IPS DF 6.9 (cell line): ENCODE measurements at places on chromosomes 6 and 20.

- DNase-seq: no peak
Observed at GRCh38 chr20:43842126-43843020, 72.3 kb upstream of the TOX2 start.

DNA sequence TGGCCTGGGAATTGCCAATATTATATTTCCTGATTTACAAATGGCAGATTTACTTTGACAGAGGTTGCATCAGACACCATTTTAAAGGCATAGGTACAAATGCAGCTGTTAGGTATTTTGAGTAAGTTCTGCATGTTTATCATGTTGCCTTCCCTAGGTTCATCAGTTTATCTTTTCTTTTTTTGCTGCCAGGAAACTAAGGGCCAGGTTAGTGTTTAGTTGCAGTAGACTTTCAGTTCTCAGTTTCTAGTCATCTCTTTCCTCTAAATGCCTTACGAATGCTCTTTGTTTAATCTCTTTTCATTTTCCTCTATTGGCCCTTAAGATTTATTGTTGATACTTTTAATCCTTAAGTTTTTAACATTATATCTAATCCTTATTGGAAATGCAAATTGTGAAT lies 129.9 kb downstream of the SMAP1 start:
- DNase-seq: no peak

- no peak for DNase-seq
Observed at GRCh38 chr6:364609-365540, 26.7 kb upstream of the IRF4 start.

GRCh38 chr20:53598140-53599043 lies 4.8 kb upstream of the ZNF217 start:
- DNase-seq: no peak

- no peak for DNase-seq
Observed at GRCh38 chr20:3733119-3733995, 872 bp downstream of the HSPA12B start.

DNA sequence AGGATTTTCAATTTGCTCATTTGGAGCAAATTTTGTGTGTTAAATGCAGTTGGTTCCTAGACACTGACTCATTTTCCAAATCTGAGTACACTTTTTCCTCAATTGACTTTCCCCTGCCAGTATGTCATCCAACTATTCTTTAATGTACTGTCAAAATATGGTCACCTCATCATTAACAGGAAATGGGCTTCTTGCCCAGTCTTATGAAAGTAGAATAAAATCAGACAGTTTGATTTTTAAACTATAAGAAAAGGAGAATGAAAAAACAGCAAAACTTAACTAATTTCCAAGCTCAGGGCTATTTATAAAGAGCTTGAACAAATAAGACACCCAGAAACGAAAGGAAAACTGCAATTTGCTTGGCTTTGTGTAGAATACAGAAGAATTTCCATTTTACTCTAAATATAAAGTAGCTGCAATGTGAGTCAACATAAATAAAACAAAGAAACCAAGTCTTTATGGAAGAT lies 43.7 kb upstream of the RAB23 start:
- no peak for DNase-seq

- no peak for DNase-seq
Observed at GRCh38 chr6:129992881-129993280, 25.5 kb upstream of the L3MBTL3 start.

DNA sequence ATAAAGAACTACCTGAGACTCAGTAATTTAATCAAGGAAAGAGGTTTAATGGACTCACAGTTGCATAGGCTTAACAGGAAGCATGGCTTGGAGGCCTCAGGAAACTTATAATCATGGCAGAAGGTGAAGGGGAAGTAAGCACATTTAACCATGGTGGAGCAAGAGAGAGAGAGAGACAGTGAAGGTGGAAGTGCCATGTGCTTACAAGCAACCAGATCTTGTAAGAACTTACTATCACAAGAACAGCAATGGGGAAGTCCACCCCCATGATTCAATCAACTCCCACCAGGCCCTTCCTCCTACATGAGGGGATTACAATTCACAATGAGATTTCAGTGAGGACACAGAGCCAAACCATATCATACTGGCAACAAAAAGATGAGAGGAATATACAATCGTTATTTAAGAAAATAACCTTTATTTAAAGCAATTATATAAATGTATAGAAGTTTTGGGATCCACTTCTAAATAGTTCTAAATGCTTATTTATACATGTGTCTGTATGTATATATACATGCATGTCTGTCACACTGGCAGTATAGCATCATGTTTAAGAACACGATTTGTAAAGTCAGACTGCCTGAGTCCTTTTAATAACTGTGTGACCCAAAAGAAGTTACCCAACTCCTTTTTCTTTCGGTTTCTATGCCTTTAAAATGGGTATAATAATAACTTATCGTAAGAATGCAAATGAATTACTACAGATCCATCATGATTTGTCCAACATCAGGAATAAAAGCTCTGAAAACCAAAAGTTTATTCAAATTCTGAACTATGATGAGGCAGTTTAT lies 255.7 kb upstream of the THEMIS start:
- no peak for DNase-seq

DNA sequence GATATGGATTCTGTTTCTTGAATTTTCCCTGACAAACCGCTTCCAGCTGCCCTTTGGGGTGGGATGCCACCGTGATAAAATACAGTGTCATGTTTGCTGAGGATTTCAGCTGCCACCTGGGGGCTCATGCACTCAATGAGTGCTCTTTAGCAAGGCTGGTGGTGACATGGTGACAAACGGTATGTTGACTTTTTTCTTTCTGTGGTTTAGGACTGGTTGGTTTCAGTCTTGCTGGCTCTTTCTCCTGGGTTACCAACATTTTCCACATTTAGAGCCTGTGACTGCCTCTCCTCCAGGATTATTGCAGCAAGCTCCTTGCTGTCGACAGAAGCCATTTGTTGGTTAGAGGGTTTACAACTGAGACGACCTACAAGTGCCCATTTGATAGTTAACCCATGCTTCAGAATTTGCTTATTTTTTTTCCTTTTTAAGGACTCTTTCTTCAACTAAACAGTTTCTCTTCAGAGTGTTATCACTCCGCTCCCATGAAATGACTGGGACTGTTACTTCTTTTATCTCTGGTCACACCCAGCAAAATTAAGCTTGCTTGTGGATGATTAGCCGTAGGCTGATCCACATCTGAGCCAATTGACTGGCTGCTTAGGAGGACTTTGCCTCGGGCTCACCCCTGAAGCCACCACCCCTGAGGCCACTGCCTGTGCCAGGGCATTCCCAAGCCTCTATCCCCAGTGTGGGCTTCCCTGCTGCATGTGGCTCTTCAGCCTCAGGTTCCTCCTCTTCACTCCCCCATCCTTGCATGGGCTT lies 48.4 kb upstream of the CDYL start:
- DNase-seq: no peak

DNA sequence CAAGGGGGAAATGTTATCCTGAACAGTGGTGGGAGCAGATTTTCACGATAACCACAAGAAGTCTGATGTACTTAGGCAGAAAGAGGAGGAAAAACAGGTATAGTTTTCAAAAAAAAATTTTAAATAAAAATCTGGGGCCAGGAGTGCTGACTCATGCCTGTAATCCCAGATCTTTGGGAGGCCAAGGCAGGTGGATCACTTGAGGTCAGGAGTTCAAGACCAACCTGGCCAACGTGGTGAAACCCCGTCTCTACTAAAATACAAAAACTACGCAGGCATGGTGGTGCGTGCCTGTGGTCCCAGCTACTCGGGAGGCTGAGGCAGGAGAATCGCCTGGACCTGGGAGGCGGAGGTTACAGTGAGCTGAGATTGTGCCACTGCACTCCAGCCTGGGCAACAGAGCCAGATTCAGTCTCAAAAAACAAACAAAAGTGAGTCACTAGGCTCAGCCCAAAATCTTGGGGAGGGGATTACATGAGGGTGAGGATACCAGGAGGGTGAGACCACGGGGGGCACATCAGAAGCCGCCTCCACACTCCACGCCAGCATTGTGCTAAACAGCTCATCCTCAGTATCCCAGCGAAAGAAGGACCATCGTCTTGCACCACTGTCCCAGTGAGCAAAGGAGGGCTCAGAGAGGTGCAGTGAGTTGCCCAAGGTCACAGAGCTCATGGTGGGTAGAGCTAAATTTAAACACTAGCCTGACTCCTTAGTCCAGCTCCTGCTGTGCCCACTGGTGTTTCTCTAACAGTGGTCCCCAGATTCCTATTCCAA lies 33.7 kb downstream of the BCAS4 start:
- no peak for DNase-seq

GRCh38 chr6:79635232-79635543 lies 4.1 kb downstream of the SH3BGRL2 start:
- DNase-seq: no peak

DNA sequence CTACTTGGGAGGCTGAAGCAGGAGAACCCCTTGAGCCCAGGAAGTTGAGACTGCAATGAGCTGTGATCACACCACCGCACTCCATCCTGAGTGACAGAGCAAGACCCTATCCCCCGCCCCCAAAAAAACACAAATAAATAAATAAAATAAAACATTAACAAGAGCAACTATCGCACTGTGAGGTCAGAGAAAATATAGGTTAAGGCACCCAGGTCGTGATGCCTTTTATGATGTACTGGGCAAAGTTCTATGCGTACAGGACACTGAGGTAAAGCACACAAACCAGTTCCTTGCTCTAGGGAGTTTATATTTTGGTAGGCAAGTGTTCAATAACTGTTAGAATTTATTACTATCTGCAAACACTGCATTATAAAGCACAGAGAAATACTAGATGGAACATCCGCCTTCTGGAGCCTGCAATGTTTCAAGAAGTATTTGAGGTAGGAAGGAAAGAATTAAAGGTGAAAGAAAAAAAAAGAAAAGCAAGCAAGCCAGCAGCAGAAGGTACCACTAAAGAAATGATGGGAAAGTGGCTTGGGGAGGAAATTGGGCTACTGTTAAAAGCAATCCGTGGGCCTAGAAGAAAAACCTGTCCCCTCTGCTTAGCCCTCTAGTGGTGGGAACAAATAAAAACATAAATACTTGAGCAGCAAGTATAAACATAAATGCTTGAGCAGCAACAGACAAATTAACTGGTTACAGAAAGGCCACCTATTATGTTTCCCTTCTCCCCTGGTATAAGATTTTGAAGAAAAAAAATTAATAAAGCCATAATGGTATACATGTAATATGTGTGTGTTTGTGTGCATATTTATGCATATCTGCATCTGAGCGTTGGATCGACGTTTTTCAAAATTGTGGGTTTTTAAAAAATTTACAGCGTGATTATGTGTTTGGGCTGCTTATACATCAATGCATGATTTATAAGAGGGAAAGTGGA lies 128.0 kb downstream of the PHACTR1 start:
- no peak for DNase-seq

- DNase-seq: no peak
Observed at GRCh38 chr6:46056906-46057529, 41.4 kb upstream of the CLIC5 start.

- DNase-seq: no peak
Observed at GRCh38 chr20:44143936-44144335, 43.1 kb downstream of the JPH2 start.

DNA sequence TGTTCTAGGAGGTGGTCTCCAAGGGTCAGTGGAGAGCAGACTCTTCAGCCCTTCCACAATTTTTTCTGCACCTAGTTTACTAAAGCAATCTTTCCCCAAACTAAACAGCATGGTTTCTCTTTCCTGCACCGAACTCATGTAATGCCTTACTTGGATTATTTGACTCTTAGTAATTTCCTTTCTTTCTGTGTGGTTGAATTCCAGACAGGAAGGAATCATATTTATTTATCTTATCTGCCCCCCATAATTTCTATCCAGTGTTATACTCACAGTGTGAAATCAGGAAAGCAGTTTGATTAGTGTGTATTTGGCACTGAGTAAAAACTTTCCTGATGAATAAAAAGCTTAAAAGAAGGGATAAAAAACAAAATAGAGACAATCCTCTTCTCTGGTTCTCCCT lies 140.3 kb upstream of the STMND1 start:
- DNase-seq: no peak

GRCh38 chr6:10405513-10405900 lies 9.4 kb downstream of the TFAP2A start:
- no peak for DNase-seq

- no peak for DNase-seq
Observed at GRCh38 chr6:143233554-143234285, 173.0 kb downstream of the AIG1 start.

DNA sequence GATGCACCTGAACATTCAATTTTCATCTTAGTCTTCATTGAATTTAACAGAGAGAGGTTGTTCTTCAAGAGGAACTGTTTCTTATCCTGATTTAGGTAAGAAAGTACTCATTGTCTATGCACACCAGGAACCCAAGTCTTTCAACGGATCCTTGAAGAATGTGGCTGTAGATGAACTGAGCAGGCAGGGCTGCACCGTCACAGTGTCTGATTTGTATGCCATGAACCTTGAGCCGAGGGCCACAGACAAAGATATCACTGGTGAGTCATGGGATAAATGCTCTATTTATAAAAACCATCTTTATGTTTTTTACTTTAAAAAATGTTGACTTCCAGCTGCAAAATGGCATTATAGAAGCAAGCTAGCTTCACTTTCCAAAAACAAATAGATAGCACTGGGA lies 10.2 kb downstream of the NQO2 start:
- no peak for DNase-seq

DNA sequence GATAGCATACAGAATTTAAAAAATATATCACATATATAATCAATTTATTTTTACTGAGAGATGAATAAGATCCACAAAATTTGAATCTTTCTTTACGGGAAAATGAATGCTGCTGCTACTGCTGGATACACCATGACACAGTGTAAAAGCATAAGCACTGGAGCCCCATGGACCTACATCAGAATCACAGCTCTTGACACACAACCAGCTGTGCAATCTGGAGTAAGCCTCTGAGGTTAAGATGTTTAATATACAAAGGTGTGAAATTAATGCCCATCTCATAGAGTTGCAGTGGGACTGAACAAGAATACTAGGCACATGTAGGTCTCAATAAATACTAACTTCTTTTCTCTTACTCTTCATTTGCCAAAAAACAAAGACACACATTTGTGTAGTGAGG lies 48.1 kb downstream of the MAN1A1 start:
- DNase-seq: no peak

GRCh38 chr6:124660185-124660584 lies 302.1 kb upstream of the RNF217 start:
- DNase-seq: no peak

DNA sequence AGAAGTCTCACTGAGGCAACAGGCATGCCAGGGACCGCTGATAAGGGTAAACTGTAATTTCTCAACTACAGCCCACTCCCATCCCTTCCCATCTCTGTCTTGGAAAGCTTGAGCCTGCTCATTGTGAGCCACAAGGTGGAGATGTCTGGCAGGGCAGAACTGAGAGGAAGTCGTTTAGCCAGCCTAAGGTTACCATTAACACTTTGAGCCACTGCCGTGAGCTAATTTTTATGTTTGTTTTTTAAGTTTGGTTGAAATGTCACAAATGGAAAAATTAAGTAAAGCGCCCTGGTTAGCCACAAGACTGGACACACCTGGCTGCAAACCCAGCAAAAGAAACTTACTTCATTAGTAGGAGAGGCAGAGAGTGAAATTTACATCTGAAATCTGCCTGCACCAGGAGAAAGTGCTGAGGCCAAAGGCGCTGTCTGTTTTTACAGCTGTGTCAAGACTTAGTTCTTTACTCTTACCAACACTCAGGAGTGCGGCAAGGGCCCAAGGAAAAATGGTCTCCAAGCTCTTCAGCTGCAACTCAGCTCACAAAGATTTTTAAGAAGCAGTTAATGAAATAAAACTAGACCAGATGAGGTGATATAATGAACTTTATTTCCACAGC lies 50.0 kb upstream of the FAM83C start:
- DNase-seq: peak; percentile 18
